ENCODE measurements at places on chromosomes 2 and 18.

DNA sequence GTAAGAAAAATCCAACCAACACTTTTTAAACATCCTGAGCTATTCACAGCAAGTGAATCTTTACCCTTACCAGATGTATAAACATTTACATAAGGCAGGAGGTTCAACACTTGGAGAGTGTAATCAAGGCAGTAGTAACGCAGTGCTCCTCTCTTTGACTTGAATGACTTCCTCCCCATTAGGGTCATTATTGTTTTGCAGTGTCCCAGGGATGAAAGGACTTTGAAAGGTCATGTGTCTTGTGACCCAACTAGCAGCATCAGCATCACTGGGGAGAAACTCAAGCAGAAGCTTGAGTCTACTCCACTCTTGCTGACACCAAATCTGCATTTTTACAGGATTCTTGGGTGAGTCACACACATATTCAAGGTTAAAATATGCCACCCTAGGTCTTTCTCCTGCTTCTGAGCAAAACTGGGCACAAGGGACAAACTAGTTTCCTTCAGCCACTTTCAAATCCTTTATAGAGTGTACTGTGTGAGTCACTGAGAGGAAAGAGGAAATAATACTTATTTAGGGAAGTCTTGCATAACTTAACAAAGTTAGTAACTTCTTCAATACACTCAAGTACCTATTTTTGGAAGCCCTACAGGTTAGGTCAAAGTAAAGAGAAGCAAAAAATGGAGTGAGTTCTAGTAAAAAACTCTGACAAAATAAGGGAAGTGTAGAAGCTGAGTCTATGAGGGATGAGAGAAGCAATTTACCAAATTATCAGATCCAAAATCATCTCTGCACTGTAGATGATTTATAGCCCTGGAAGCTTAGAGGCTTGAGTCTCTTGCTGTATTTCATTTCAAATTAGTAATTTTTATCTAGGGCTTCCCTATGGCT is 51.0 kb upstream of the EML4 start:
- peak overlapping the region; percentile 46 for H3K27ac ChIP-seq
- H3K4me1 ChIP-seq = peaks cover 28% of the 10 kb centered on the region
- peak; percentile 89 for DNase-seq
- H3K36me3 ChIP-seq = no peaks in the 10 kb centered on the region
- H3K4me3 ChIP-seq = no peak overlapping the region
- no peaks in the 10 kb centered on the region for H3K27me3 ChIP-seq

- H3K27me3 ChIP-seq = no peaks in the 10 kb centered on the region
- no peak overlapping the region for H3K4me3 ChIP-seq
Observed at GRCh38 chr2:71614976-71615766, 161.8 kb downstream of the DYSF start.

- no peaks in the 10 kb centered on the region for H3K36me3 ChIP-seq
- H3K4me1 ChIP-seq = no peaks in the 10 kb centered on the region
- H3K27ac ChIP-seq = no peak overlapping the region
- H3K27me3 ChIP-seq = no peaks in the 10 kb centered on the region
- no peak for DNase-seq
Observed at GRCh38 chr2:212259226-212259625, 279.4 kb downstream of the ERBB4 start.

DNA sequence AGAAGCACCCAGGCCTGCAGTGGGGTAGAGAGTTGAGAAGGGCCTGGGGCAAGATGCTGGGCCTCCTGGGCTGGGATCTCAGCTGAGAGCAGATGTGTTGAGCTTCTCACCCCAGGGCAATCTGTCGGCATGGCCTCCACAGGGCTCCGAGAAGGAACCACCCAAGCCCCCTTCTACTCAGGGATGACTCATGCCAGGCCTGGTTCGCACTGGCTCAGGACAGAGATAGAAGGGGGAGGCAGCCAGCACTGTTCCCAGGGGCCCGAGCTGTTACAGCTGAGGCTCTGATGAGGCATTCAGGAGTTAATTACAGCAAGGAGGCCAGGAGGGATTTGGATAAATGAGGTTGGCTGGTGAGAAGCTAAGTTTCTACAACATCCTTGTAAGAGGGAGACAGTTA is 62.5 kb downstream of the CENPO start:
- H3K4me3 ChIP-seq = no peak overlapping the region
- H3K27ac ChIP-seq = peak overlapping the region; percentile 31
- H3K4me1 ChIP-seq = peaks cover 17% of the 10 kb centered on the region

- peaks cover 6% of the 10 kb centered on the region for H3K4me1 ChIP-seq
- no peak overlapping the region for H3K4me3 ChIP-seq
- no peak overlapping the region for H3K27ac ChIP-seq
- DNase-seq = no peak
- no peaks in the 10 kb centered on the region for H3K27me3 ChIP-seq
Observed at GRCh38 chr2:17792515-17792914, 23.7 kb upstream of the MSGN1 start.

Data from GM23248 (cell line).